Smooth muscle cell of the pulmonary artery (primary cell): ENCODE measurements at places on chromosomes 5 and 9. TPM values are rescaled to one million over a fixed set of nuclear protein-coding genes. Genes with fewer than 3 reads are reported as not detected.

The CCDC69 gene
- total RNA-seq: 0.65 and 1.0 TPM in 2 replicates

The C9orf153 gene
- total RNA-seq: 0.98 and 0.99 TPM in 2 replicates

The RUSC2 gene
- total RNA-seq: 31.5 and 40.1 TPM in 2 replicates

The SEMA5A gene
- total RNA-seq: 82.2 and 86.2 TPM in 2 replicates

The ACOT12 gene
- total RNA-seq: 0.07 and 1.1 TPM in 2 replicates

The FASTKD3 gene
- total RNA-seq: 5.9 and 7.1 TPM in 2 replicates

The WDR38 gene
- not detected in 2 replicates for total RNA-seq

The GFRA3 gene
- 0.03 TPM in 1 of 2 replicates, not detected in the other for total RNA-seq

The EIF4EBP3 gene
- 1.4 and 2.6 TPM in 2 replicates for total RNA-seq

The NEURL1B gene
- total RNA-seq: 2.1 and 11.3 TPM in 2 replicates

The ARID3C gene
- 0.13 and 0.36 TPM in 2 replicates for total RNA-seq

The PRKAA1 gene
- total RNA-seq: 95.1 and 133 TPM in 2 replicates

The RNF180 gene
- total RNA-seq: 6.0 and 7.6 TPM in 2 replicates

The SLC36A2 gene
- total RNA-seq: not detected in 2 replicates

The MZB1 gene
- not detected in 2 replicates for total RNA-seq

The RIOK2 gene
- 24.9 and 27.9 TPM in 2 replicates for total RNA-seq

The KIF2A gene
- total RNA-seq: 52.5 TPM in 2 replicates

The GRIA1 gene
- 0.23 and 2.4 TPM in 2 replicates for total RNA-seq

The HSPB3 gene
- 0.85 and 0.86 TPM in 2 replicates for total RNA-seq

The CCNO gene
- 0.13 and 1.1 TPM in 2 replicates for total RNA-seq

The FOXI1 gene
- not detected in 2 replicates for total RNA-seq

The PRDM9 gene
- total RNA-seq: not detected in 2 replicates

The LTC4S gene
- 2.3 and 5.2 TPM in 2 replicates for total RNA-seq

The FGFR4 gene
- 0.33 and 0.65 TPM in 2 replicates for total RNA-seq

The IFNW1 gene
- total RNA-seq: not detected in 2 replicates

The SPOCK1 gene
- 305 and 1,070 TPM in 2 replicates for total RNA-seq

The SLC9A3 gene
- 0.78 and 0.86 TPM in 2 replicates for total RNA-seq

The ASTN2 gene
- total RNA-seq: 11.7 and 12.0 TPM in 2 replicates

The GARNL3 gene
- 6.2 and 8.8 TPM in 2 replicates for total RNA-seq

The PCDHGA5 gene
- total RNA-seq: 1.8 and 2.3 TPM in 2 replicates

The SMIM33 gene
- total RNA-seq: not detected in 2 replicates

The CNTFR gene
- 0.07 TPM in 1 of 2 replicates, not detected in the other for total RNA-seq

The LAMC3 gene
- 0.30 and 0.33 TPM in 2 replicates for total RNA-seq

The SOHLH1 gene
- not detected in 2 replicates for total RNA-seq

The PGM5 gene
- 16.3 and 33.3 TPM in 2 replicates for total RNA-seq

The SH3GL2 gene
- total RNA-seq: 0.07 TPM in 1 of 2 replicates, not detected in the other

The ADGRD2 gene
- total RNA-seq: not detected in 2 replicates

The POU5F2 gene
- 1.1 and 1.2 TPM in 2 replicates for total RNA-seq

The ZFP37 gene
- 2.3 and 3.0 TPM in 2 replicates for total RNA-seq

The PLPPR1 gene
- total RNA-seq: not detected in 2 replicates

The NSG2 gene
- total RNA-seq: not detected in 2 replicates

The KCNMB1 gene
- 0.07 and 0.39 TPM in 2 replicates for total RNA-seq

The SPINK4 gene
- total RNA-seq: 0.91 TPM in 1 of 2 replicates, not detected in the other

The GBGT1 gene
- 3.8 and 5.7 TPM in 2 replicates for total RNA-seq

The TTC39B gene
- total RNA-seq: 14.7 and 19.8 TPM in 2 replicates

The CMBL gene
- 19.8 and 20.2 TPM in 2 replicates for total RNA-seq

The ZDHHC11B gene
- total RNA-seq: 0.07 TPM in 1 of 2 replicates, not detected in the other

The RLN1 gene
- total RNA-seq: 0.07 TPM in 1 of 2 replicates, not detected in the other

The GRM6 gene
- not detected in 2 replicates for total RNA-seq

The RBM18 gene
- 9.9 and 12.6 TPM in 2 replicates for total RNA-seq

The CCL27 gene
- 0.17 TPM in 1 of 2 replicates, not detected in the other for total RNA-seq

The AGXT2 gene
- not detected in 2 replicates for total RNA-seq

The AFAP1L1 gene
- total RNA-seq: 5.5 and 14.9 TPM in 2 replicates

The MYMK gene
- not detected in 2 replicates for total RNA-seq

The DBH gene
- total RNA-seq: not detected in 2 replicates

The CNTNAP3 gene
- total RNA-seq: 6.4 and 17.7 TPM in 2 replicates
